ENCODE measurements at places on chromosomes 13 and 19. TPM values are rescaled to one million over a fixed set of nuclear protein-coding genes. Genes with fewer than 3 reads are reported as not detected.

The ZNF83 gene
- 18.2 TPM for total RNA-seq

The LRRC8E gene
- total RNA-seq, result 1.7 TPM

The MIA gene
- 0.97 TPM for total RNA-seq

The TUBA3C gene
- total RNA-seq, result not detected

The TINCR gene
- 0.37 TPM for total RNA-seq
